ENCODE measurements at places on chromosomes 11 and 22. TPM values are rescaled to one million over a fixed set of nuclear protein-coding genes. Genes with fewer than 3 reads are reported as not detected.

KREMEN1 gene
- polyA plus RNA-seq = 26.3 TPM

DNA sequence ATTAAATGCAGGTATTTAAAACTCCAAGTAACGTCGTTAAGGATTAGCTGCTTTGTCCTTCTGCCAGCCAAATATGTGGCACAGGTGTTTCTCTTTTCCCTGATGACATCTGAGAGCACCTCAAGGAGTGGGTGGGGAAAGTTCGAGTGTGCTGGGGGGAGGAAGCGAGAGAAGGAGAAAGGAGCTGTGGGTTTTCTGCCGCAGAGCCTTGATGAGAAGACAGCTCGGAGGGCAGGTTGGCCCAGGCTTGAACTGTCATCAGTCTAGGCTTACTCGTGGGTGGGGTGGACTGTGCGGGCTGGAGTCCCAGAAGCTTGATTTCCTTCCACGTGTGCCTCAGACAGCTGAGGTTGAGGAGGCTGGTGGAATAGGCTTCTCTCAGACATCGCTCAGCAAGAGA lies 15.2 kb upstream of the SORL1-AS1 start:
- no peak for DNase-seq

- DNase-seq = no peak
These were observed 34.5 kb downstream of the COMMD9 start for GRCh38 chr11:36254713-36255112.

- peak; percentile 5 for DNase-seq
These were observed 1374.7 kb upstream of the RAG2 start for GRCh38 chr11:37972691-37973090.

Measured in large intestine (tissue), 12 donors.